ENCODE measurements at places on chromosomes 1 and 21.

GRCh38 chr1:1216770-1217620 lies 3.0 kb upstream of the TNFRSF4 start:
- DNase-seq: no peak

DNA sequence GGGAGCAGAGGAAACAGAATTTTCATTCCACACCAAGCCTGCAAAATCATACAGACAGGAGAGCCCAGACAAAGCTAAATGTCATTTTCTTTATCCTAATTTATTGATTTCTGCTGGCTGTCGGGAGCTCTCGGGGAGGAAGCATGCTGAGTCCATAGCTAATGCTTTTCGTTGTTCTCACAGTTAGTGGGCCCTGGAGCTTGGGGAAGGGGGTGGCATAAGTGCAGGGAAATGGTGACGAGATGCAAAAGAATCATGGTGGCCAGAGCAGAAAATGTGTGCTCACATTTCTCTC lies 202.4 kb downstream of the TOMM20 start:
- no peak for DNase-seq

DNA sequence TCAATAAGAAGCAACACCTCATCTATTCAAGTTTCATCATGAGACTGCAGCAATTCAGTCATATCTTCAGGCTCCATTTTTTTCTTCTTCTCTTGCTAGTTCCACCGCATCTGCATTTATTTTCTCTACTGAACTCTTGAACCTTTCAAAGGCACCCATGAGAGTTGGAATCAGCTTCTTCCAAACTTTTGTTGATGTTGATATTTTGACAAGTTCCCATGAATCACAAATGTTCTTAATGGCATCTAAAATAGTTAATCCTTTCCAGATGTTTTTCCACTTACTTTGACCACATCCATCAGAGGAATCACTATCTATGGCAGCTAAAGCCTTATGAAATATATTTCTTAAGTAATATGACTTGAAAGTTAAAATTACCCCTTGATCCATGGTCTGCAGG lies 434.3 kb downstream of the GPATCH2 start:
- DNase-seq: no peak

DNA sequence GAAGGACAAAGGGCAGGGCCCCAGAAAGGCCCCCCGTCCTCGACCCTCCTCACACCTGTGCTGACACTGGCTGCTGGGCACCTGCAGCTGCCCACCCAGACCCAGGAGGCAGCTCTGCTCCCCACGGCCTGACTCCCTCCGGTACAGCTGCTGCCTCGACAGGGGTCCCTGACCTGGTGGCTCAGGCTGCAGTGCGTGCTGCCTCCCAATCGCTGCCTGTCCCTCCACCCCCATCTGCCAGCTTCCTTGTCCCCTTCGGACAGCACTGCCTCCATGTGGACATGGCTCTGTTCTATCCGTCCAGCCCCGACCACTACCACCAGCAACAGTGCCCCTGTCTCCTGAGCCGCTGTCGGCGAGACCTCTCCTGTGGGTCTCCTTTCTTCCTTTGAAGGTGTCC lies 4.1 kb downstream of the NOC2L start:
- no peak for DNase-seq

DNA sequence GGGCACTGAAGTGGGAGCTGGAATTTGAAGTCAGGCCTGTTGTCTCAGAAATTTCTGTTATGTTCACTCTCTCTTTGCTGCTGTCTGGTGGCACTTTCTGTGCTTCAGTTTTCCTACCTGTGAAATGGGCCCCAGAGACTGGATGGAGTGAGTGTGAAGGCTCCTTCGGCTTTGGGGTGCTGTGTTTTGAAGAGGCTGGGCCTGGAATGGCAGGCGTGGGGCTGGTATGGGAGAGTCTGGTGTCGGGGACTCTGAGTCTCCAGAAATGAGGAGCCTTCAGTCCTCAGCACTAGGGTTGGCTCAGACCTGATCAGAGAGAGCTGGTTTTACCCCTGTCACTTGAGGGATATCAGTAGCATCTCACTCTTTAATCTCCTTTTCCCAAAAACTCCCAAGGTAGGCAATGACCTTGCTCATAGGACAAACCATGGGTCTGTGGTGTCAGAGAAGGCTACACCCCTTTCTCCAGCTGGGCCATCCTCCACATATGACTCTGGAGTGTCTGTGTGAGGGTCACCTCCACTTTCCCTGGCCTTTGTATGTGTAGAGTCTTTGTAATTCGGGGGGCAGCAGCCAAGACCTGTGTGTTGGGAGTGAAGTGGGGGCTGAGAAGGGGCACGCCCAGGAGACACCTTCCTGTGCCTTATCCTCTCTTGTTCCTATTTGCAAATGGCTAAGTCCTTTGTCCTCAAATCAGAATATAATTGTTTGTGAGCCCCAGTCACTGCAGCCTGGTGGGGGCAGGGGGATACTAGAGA lies 279.9 kb downstream of the PTPRU start:
- no peak for DNase-seq

DNA sequence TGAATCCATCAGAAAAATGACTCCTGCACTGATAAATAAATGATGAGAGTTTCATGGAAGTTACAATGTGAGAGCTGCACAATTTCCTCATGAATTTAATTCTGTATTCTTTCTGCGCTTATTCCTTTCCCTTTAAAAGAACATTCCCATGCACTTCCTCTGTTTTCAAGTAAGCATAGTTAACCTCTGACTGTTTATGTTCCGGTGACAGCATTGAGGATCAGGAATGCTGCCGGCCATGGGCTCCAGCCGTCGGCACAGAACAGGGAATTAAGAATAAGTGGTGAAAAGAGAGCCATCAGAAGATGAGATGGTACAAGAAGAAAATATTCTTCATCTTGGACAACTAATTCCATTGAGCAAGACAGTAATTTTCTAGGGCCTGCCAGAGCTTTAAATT lies 65.3 kb downstream of the SUSD4 start:
- no peak for DNase-seq

DNA sequence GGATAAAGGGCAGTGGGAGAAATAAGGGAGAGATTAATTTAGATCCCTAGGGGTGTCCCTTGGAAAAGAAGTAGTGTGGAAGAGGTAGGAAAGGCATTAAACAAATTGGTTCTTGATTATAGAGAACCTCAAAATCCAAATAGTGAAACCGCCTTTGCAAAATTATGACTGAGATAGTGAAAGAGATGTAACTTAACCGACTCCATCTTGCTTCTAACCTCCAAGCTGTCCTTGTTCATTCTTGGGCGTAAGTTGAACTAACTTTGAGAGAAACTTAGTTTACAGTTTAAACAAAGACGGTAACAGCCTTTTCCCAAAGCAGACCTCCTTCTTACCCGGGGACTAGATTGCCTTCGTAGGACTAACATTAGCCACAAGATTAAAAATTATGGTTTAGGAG lies 3.2 kb upstream of the RAB3GAP2 start:
- no peak for DNase-seq

GRCh38 chr1:150121236-150121862 lies 28.4 kb upstream of the PLEKHO1 start:
- DNase-seq: no peak

GRCh38 chr21:36076878-36077655 lies 7.2 kb downstream of the CBR1 start:
- DNase-seq: no peak

DNA sequence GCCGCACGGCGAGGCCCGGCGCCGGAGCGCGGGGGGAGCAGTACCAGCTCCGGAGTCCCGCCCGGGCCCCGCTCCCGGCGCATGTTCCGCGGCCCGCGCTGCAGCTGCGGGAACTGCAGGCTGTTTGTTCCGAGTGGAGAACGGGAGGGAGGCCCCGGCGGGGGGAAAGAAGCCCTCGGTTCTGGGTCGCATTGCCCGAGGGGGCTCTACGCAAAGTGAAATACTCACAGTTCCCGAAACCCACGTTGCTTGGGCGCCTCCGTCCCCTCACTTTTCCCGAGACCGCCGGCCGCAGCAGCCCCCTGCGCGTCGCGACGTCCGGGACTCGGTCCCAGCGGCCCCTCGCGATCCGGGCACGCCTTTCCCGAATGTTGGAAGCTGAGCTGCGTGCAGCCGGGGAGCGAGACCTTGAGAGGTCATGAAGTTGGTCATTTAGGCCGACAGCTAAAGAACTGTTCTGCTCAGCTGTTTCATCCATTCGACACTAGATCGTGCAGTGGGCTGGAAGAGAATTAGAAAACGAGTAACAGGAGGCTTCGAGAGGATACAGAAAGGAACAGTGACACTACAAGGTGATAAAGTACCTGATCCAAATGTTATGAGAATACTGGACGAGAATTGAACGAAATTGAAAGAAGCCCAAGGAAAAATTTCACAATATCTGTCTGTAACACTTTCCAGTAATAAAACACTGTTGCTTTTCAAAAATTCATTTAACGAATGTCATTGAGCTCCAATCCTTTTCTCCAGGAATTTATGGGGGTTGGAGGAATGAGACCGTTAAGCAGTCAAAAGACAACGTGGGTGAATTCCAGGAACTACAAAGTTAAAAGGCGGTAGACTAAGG lies 657 bp upstream of the LIN9 start:
- no peak for DNase-seq

- DNase-seq: no peak
These were observed 21.6 kb upstream of the PLA2G4A start for GRCh38 chr1:186807163-186807562.

DNA sequence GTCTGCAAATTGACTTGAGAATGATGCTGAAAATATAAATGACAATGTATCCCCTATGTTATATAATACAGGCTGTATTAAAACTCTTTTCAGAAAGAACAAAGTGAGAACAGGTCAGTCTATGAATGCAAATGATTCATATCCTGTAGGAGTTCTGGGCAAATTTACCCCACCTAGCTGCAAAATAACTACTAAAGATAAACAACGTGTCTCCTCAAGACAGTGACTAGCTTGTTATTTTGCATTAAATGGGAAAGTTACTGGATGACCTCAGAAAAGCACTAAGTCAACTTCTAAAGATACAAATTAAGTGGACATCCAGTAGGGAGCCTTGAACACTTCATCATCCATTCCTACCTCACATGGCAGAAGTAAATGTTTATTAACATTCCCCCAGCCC lies 11.1 kb downstream of the RNF19B start:
- no peak for DNase-seq

DNA sequence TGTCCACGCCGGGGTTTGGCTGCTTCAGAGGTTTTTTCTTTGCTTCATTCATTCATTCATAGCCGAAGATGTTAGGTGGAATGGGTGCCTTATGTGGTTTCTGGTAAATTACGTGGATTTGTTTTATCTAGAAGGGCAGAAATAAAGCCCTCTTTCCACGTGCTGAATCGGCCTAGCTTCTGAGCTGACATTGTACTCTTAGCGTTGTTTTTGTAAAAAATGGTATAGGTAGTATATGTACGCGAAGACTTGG lies 1.5 kb downstream of the GALNT2 start:
- DNase-seq: no peak

DNA sequence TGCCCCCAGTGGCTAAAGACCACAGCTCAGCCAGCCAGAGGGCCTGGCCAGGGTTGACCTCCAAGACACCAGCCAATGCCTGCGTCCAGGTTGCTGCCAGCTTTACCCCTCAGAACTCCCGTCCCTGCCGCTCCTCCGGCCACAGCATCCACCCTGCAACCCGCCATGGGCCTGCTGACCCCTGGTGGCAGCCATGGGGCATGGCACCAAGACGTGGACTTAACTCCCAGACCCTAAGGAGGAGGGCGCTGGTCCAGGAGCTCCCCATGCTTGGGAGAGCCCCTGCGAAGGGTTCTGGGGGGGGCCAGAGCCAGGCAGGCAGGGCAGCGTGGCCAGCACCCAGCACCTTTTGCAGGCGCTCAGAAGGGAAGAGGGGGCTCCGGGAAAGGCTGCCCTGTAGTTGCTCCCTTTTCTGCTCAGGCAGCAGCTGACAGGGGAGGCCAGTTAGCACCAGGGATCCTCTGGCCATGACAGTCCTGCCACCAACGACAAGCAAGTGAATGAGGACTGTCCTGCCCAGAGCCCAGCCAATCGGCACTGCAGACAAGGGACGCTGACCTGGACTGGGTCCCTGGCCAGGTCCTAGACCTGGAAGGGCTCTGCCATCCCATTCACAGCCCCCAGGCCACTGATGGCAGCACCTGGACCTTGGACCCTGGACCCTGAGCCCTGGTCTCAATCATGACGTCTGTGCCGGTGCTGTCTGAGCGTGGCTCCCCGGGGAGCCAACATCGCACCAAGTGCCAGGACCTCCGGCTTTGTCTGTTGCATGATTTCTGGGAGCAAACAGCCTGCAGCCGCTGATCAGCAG lies 246.2 kb downstream of the NPHP4 start:
- peak; percentile 59 for DNase-seq

DNA sequence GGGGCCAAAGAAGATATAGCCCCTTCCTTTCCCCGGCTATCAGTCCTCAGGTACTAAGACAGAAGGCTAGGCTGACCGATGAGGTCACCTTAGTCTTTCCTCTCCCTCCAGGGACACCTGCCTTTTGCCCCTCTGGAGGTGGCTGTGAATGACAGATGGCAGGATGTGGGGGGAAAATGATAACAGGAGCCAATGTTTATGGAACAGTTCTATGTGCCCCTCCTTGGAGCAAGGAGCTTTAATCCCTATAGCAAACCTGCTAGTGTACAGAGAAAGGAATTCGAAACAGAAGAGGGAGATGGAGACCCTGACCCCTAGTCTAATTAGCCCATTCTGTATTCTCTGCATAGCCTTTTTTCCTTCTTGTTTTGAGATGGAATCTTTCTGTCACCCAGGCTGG lies 28.1 kb downstream of the SERINC2 start:
- DNase-seq: no peak

DNA sequence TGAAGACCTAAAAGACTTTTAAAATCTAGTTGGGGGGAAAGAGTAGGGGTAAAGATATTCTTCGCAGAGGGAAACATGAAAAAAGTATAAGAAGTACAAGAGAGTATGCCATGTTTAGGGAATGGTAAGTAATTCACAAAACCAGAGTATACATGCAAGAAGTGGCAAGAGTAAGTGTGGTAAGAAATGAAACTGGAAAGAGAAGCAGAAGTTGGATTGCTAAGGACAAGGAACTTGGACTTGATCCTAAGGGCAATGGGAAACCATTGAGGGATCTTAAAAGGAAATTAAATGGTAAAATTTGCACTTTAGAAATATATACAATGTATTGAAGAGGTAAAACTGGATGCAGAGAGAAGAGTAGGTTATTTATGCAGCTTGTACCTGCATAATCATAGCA lies 9.2 kb upstream of the ZNF644 start:
- no peak for DNase-seq

DNA sequence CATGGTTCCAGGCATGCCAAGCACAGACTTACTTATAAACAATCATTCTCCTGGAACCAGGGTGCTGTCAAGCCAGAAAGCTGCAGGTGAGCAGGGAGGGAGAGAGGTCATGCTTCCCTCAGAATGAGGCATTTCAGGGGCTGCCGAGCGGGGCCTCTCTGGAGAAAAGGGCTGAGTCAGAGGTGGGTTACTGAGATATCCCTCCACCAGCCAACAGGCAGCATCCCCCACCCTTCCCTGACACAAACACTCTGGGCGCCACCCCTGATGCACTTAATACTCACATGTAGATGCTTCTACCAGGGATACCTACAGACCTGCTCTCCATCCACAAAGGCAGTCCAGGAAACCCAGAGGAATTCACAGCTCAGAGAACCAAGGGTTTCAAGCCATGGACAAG lies 13.1 kb downstream of the STK40 start:
- DNase-seq: no peak

DNA sequence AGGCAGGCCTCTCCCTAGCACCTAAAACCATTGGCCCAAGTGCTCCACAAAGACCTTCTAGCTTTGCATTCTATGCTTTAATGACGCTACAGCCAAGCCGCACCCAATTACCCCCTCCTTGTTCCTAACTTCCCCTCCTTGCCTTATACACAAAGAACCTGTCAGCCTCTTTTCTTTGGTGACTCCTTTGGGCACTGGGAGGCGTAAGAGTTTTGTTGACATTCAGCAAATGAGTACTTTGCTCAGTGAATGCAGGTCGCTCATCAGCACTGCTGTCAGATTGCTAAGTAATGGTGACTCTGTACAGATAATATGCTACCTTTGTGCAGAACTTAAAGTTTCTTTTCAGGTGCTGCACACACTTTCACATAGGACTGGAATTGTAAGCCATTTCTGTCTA lies 187.6 kb upstream of the FAM78B start:
- no peak for DNase-seq

Measured in globus pallidus (tissue), 1 donor.